ENCODE measurements at places on chromosomes 2 and 18. TPM values are rescaled to one million over a fixed set of nuclear protein-coding genes. Genes with fewer than 3 reads are reported as not detected.

DNA sequence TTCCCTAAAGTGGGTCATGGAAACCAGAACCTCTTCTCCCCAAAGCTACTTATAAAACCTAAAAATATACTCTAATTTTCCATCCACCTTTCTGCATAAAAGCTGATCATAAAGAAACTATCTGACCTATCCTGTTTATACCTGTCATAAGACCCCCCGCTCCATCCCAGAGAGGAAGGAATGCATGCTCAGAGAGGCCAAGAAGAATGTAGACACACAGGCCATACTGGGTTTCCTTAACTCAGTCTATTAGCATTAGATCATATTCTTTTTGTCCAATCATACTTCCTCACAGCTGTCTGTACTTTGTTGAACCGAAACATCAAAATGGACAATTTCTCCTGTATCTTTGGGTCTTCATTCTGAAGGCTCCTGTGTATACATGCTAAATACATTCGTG is 52.3 kb downstream of the B3GNT2 start:
- no peak for DNase-seq

GRCh38 chr2:110115291-110116032 is at the start of gene MALL:
Gene MALL (minus strand): TSS chr2:110115822. CDS start chr2:110115792, 30 bp downstream.
- no peak for DNase-seq

DNA sequence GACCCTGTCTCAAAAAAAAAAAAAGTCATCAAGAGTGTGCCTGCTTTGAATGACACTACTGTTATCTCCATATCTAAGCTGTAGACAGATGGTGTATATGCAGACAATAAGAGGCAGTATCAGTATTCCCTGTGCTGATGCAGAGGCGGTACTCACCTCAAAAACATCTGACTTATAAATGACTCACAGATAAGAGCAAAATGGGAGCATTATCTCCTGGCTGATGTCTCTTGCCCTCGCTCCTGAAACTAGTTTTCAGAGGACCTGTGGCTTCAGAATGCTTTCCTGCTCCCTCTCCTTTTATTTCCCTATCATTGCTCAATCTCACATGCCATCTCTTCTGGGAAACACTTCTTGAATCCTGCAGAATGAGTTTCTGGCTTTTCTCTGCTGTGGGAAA is 289.6 kb downstream of the PTPRM start:
- no peak for DNase-seq

- no peak for DNase-seq
Measured at GRCh38 chr18:54254265-54254758, 15.0 kb upstream of the POLI start.

DNA sequence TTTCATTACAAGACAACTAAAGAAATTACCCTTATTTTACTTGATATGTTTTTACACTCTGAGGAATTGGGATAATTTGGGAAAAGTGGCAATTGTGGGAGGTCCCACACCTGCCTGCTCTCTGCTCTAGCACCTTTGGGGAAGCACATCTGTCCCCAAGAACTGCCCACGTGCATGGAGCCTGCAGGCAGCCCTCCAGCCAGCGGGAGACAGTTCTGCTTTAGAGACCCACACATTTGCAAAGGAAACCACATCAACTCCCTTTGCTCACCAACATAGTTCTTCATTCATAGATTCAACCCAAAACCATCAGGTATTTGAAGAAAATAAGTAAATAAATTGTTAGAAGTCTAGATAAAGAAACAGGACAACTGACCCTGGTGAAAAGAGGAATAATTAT is 239.9 kb upstream of the ID2 start:
- no peak for DNase-seq

The CYBRD1 gene
- polyA plus RNA-seq: 0.59 TPM

DNA sequence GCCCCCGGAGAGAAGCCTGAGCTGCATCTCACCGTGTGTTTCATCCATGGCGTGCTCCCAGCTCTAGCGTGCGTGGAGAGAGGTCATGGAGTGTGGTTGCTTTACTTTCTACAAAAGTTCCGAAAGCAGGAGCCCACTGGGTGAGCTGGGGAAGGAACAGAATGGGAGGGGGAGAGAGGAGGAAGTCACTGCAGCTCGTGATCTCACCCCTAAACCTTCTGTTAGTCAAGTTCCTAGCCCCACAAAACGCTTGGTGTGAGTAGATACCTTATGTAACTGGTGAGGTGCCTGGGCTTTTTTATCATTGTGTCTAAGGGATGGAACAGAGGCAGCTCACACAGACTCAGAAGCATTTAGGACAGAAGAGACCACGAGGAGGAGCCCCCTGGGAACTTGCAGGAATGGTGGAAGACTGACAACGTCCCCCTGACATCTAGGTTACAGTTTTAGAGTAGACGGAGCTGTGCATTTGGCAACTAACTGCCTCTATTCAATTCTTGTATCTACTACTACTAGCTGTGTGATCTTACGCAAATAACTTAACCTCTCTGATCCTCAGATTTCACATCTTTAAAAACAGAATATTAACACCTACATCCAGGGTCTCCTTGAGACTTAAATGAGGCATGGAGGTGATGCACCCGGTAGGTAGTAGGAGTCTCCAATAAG is 123.3 kb downstream of the ARL4C start:
- DNase-seq: no peak

The C2orf42 gene
- 26.6 TPM for polyA plus RNA-seq

- no peak for DNase-seq
Measured at GRCh38 chr2:120429586-120430500, 83.9 kb downstream of the INHBB start.
